ENCODE measurements at places on chromosomes 4 and X.
A peak's percentile ranks its signal among the peaks of the same experiment; 100 is the strongest.

GRCh38 chrX:121579016-121579760, 531.8 kb downstream of the GLUD2 start:
- DNase-seq = no peak

DNA sequence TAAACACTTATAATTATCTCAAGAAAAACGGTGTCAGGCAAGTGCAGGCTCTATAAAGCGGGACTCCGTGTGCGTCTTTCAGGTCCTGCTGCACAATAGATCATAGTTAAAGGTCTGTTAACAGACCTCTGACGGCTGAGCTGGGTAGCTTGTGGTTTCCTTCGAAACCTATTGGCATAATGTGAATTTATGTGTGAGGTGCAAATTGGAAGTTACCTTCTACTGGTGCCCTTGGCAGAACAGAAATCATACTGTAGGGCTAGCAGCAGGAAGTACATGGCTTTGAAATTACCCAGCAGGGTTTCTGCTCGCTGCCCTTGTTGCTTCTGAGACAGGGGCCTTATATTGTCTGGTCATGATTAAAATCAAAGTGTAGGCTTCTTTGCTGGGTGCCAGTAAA, 216.4 kb upstream of the HAND2 start:
- DNase-seq = no peak

DNA sequence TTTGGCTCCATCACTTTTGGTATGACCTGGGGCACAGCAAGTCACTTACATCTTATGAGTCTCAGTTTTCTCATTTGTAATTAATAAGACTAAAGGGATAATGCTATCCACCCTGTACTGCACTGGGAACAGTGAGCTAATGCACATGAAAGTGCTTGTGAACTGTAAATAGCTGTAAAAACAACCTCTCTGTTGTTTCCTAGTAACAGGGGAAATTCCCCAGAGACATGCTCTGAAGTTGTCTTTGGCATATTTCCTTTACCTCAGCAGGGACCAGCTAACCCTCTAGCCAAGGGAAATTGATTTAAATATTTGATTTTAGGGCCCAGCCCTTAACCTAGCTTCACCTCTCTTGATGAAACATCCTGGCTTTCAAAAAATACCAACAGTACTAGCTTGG, 6.1 kb upstream of the CYSLTR1 start:
- no peak for DNase-seq

DNA sequence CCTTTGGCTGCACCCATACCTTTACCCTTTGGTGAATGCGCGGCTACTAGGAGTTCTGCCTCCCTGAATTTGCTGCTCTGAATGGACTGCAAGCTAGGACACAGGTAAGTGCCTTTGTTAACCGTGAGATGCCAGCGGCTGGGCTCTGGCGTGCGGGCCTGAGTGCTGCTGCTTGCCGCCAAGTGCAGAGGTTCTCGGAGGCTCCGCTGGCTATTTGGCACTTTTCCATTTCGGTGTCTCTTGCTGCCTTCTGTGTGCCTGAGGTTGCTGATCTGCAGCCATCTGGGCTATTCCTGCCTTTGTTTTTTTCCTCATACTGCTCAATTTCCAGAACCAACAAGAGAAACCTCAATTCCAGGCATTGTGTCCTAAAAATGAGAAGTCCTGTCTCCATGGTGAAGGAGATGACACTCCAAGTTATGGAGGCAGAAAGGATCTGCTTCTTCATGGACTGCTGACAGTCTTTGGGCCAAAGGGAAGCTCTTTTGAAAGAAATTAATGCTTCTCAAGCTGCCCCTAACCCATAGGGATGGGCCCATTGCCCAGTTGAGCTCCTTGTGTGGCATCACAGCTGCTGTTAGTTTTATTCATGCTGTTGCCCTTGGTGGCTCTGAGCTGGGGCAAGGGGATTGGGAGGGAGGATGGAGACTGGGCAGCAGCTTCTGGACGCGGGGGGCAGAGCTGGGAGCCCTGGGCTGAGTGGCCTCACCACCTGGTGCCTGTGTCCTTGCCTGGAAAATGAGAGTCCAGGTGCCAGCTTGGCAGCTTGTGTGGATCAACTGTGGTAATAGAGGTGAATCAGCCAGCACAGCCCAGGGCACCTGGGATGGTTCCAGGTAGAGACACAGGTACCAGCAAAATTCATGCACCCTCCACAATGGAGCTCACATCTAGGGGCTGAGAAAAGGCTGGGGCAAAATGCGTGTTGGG, 3.8 kb upstream of the TBC1D14 start:
- DNase-seq = no peak

- DNase-seq = no peak
Measured at GRCh38 chr4:1012034-1012739, 761 bp downstream of the FGFRL1 start.

DNA sequence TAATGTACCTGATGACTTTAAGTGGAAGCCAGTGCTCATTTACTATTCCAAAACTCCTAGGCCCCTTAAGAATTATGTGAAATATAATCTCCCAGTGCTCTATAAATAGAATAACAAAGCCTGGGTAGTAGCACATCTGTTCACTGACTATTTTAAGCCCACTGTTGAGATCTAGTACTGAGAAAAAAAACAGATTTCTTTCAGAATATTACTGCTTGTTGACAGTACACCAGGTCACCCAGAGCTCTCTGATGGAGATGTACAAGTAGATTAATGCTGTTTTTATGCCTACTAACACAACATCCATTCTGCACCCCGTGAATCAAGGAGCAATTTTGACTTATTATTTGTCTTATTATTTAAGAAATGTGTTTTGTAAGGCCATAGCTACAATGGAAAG, 75.7 kb downstream of the FAM47C start:
- DNase-seq = no peak

GRCh38 chrX:16061296-16061695, 62.1 kb upstream of the GRPR start:
- DNase-seq = no peak

- DNase-seq = no peak
Measured at GRCh38 chr4:123849495-123849894, 452.9 kb downstream of the SPRY1 start.

DNA sequence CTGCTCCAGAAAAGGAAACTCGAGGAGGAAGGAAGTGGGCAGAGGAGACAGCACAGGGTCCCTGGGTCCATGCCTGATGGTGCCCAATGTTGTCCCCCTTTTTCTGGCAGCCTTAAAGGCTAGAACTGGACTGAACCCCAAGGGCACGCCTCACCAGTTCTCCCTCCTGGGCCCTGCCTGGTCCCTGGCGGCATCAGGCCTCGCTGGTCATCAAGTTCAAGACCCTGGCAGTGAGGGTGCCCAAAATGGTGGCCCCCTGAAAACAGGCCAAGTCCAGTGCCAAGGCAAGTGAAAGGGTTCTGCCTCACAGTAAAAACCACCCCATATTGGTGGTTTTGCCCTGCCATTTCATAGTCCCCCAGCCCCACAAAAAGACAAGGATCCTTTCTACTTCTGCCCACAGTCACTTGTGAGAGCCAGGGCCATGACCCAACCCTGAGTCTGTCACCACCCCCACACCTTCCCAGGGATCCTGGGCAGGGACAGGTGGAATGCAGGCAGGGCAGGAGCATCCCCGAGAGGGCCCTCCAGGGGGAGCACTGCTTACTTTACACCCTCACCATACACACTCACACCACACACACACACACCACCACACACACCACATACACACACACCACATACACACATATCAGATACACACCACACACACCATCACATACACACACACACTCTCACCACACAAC, 107.6 kb downstream of the DCTD start:
- no peak for DNase-seq

- no peak for DNase-seq
Measured at GRCh38 chr4:144556636-144557035, 89.3 kb upstream of the HHIP start.

- no peak for DNase-seq
Measured at GRCh38 chr4:6584865-6585264, 9.9 kb downstream of the MAN2B2 start.

GRCh38 chr4:76984788-76985211, 35.2 kb downstream of the SEPTIN11 start:
- no peak for DNase-seq

DNA sequence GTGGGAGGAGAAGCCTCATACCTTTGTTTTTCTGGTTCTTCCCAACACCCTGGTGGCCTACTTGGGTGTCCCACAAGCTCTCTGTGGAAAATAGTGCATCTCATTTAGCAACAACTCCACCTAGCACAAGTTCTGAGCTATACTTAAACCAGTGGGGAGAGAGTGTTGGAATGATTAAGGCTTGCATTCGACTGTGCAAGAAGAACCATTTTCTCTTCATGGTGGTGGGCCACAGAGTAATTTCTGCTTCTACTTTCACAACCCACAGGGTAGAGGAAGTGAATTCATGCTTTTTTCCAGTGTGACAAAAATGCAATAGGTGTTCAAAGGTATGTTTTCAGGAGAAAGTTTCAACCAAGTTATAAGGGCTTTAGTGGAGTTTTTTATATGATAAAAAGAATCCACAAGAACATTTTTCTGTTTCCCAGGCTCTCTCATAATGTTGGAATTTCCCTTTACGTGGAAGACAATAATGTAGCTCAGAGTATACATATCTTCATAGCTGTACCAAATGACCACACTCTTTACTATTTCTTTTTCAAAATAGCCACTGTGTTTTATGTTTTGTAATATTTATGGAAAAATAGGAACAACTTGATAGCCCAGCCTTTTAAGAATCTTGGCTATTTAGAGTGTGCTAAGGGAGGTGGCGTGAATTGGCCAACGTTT, 80.3 kb upstream of the HHIP start:
- DNase-seq = no peak

DNA sequence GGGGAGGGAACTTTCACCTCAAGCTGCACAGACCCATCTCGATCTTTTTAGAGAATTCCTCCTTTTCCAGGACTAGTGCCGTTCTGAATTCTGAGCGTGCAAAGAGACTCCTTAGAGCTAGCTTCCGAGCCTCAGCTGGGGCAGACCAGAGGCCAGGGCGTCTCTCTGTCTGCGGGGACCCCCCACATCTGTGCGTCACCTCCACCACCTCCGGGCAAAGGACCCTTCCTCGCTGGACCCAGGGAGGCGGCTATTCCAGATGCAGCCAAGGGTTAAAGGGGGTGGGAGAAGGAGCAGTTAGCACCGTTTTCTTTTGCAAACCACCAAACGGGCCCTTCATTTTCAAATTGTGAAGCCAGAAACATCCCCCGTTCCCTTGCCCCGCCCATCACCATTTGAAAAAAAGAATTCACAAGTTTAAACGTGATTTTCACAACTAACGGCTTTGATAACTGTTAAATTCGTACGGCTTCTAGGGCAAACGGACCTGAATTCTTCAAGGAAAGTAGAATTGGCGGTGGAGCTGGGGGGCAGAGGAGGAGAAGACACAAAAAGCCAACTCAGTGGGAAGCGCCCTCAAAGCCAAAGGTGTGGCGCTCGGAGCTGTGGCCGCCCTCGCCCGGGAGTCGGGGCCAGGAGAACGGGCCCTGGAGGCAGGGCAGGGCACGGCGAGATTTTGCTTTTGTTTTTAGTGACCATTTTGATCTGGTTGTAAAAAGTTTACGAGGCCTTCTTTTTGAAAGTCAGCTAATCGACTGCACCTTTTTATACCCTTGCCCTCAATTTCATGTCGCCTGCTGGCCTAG, 3.3 kb upstream of the PDGFRA start:
- no peak for DNase-seq

DNA sequence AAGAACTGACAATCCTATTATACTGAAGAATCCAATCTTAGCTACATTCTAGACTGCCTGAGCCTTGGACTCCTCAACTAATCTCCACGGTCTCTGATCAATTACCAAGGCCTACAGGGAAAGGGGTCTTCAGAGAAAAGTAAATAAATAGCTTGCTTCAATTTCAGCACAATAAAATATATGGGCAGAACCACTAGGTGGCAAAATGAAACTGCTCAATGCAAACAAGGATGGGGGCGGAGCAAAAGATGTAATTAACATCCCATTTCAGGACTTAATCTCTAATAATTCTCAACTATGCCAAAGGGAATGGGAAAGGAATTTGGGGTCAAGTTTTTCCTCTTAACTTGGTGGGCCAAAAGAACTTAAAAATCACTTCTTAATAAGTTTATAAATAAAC, 78.4 kb upstream of the MAP3K15 start:
- no peak for DNase-seq

DNA sequence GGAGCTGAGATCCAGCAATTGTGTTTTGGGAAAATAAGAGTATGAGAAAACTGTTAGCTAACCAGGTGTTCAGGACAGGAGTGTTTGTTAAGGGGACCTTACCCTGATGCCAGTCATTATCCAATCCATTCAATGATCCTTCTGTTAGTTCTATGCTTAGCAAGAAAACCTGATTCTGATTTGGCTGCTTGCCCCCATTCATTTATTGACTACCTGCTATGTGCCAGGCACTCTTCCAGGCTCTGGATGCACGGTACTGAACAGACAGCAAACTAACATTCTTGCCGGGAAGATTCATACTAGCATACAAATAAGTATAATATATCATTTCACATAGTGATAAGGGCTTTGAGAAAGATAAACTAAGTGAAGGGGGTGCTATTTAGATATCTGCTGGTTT, 1.0 kb upstream of the MECP2 start:
- no peak for DNase-seq

- DNase-seq = no peak
Measured at GRCh38 chr4:94345969-94346368, 3.3 kb upstream of the HPGDS start.

GRCh38 chr4:38452542-38452941, 211.5 kb upstream of the KLF3 start:
- no peak for DNase-seq

- no peak for DNase-seq
Measured at GRCh38 chr4:158234671-158235070, 24.4 kb downstream of the TMEM144 start.

GRCh38 chr4:104490770-104491480, 3.8 kb downstream of the CXXC4 start:
- DNase-seq = peak; percentile 18

DNA sequence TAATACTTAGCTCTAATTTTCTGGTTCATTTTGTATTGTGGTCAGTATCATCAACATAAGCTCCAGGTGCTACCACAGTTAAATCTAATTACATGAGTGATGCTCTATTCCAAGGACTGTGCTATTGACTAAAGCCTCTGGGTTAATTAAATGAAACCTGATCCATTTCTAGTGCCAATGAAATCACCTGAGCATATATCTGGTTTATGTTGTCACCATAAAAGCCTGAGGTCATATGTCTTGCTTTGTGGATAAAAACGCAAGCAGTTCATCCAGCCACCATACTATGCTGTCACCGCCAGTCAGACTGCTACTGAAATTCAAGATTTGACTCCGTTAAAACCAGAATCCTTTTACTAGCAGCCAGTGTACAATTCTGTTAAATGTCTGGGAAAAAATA, 64.2 kb upstream of the ZNF518B start:
- DNase-seq = no peak

DNA sequence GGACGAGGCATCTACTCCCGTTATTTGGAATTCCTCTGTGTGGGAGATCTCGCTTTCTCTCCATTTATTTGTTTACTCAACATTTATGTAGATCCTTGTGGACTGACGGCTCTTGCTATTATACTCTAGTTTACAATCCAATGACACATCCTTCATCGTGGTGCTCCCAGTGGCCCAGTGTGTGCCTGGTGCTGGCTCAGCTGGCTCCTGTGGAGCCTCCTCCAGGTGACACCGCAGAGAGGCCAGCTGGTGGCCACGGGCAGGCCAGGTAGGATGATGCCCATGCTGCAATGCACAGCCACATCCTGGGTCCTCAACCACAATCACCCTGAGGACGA, 84.0 kb upstream of the AFAP1 start:
- DNase-seq = no peak

- DNase-seq = no peak
Measured at GRCh38 chrX:118396113-118396512, 50.2 kb downstream of the WDR44 start.

GRCh38 chr4:166675411-166675810, 558.9 kb downstream of the SPOCK3 start:
- no peak for DNase-seq

Data from stimulated activated CD8-positive, alpha-beta memory T cell treated with anti-CD3 and anti-CD28 coated beads, Interleukin-4, amount 100 ng/mL, for 4 hours (primary cell).